ENCODE measurements at places on chromosomes 13 and 19.

DNA sequence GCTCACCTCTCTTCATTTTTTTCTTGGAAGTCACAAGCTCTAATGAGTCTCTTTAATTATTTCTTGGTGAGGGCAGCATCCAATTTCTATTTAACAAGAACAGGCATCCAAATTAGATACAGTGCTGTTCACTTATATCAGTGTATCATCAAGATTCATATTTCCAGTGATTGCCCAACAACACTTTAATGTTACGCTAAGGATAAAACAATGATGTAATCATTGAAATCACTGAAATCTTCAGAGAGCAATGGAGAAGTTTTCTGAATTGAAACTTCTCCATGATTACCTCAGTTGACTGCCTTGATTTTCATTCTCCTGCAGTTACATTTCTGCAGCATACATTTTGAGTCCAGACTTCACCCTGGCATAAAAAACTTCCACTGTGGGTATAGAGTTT, 17.1 kb upstream of the LRCH1 start:
- DNase-seq, result no peak

GRCh38 chr19:40990972-40991381, at the start of gene CYP2B6:
Gene CYP2B6, plus strand, starts transcription at chr19:40991282. Its CDS starts 24 bp downstream, at chr19:40991306.
- no peak for DNase-seq

GRCh38 chr19:12745166-12745897, 6.3 kb upstream of the BEST2 start:
- no peak for DNase-seq

DNA sequence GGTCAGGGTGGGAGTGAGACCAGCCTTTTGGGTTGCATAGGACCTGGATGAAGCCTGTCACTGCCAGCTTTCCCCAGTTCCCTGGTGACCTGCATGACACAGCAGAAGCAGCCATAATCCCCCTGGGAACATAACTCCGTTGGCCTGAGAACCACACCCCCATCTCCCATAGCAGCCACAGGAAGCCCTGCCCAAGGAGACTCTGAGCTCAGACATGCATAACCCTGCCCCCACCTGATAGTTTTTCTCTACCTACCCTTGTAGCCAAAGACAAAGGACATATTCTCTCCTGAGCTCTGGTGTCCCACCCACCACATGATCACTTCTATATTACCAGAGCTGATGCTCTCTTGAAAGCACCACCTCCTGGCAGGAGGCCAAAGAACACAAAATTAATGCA, 413.5 kb upstream of the HTR2A start:
- DNase-seq, result no peak

DNA sequence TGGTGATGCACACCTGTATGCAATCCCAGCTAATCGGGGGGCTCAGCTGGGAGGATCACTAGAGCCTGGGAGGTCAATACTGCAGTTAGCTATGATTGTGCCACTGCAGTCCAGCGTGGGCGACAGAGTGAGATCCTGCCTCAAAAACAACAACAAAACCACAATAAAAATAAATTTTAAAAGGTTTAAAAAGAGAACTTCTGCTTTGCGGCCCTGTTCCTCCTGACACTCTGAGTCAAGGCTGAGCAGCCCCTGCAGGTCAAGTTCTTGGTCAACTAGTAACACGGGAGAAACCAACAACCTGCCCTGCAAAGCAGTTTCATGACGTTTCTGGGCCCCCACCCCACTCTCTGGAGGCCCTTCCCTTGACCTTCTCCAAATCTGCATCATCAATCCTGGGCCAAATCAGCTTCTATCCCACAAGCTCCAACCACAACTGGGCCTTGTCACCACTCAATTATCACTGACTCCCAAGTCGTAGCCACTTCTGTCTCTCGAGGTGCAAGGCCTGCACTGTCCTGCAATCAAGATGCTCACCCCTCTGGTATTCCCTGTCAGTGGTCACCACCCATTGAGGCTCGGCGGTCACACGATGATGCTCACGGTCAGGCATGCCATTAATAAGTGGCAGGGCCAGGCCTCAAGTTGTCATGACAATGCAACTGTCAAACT, 7.5 kb downstream of the ELAVL1 start:
- no peak for DNase-seq

GRCh38 chr13:110629735-110630134, 14.4 kb downstream of the NAXD start:
- DNase-seq, result no peak

GRCh38 chr19:29753190-29753933, 38.3 kb upstream of the C19orf12 start:
- DNase-seq, result no peak

DNA sequence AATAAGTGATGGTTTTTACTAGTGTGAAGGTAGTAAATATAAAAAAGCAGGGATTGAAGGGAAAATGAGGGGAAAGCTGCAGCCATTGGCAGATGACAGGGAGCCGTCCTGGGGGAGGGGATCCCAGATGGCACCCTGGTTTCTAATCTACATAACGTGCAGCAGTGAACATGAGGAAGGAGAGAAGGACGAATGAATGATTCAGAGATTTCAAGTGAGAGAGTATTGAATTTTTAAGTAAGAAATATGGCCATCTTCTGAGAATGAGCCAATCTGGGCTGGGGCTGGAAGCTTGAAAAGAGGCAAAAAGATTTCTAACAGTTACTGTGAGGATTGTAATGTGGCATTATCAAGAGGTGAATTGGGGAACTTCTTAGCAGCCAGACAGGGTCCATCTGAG, 414.2 kb downstream of the MYO16 start:
- DNase-seq, result no peak
